Right ventricle myocardium superior (tissue), 1 donor: ENCODE measurements at places on chromosomes 11 and 22. TPM values are rescaled to one million over a fixed set of nuclear protein-coding genes. Genes with fewer than 3 reads are reported as not detected.

Gene CXCR5
- total RNA-seq: not detected

Gene C11orf86
- not detected for total RNA-seq

GRCh38 chr11:20021771-20022362 is 138.4 kb downstream of the DBX1 start:
- DNase-seq: no peak

- no peak for DNase-seq
Measured at GRCh38 chr22:32605576-32605975, 131.0 kb downstream of the FBXO7 start.

GRCh38 chr11:120255519-120255866 is 15.6 kb downstream of the POU2F3 start:
- no peak for DNase-seq

DNA sequence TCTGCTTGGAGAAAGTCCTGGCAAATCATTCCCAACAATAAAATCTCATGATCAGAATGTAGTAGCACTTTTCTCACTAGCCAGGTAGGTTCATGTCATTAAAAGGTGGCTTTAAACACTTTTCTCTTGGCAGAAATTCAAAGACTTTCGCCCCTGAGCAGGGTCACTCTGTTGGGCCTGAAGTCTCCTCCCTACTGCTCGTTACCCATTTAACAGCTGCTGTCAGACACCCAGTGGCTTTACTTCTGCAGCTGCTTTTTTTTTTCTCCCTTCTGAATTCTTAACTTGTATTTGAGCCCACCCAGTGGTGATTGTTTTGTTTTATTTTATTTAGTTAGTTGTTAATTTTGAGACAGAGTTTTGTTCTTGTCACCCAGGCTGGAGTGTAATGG is 25.0 kb downstream of the ARHGAP8 start:
- DNase-seq: no peak

Gene B4GAT1
- total RNA-seq: 51.3 TPM

Gene APOC3
- total RNA-seq: 0.46 TPM

DNA sequence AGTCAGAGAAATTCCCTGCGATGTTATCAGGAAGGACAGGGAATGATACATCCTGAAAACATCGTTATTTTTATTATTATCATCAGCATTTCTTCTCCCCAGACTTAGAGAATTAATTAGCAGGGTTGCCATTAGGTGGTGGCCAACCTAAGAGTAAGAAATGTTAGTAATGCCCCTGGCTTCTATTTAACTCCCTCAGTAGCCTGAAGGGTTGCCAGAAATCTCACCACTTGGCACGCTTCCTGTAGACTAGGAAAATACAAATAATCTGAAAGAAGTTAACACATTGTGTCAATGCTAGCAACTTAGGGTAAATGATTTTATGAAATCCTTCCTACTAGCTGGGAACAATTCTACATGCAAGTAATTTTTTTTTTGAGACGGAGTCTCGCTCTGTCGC is 45.5 kb downstream of the ENDOD1 start:
- DNase-seq: no peak
